Activated CD4-positive, CD25-positive, alpha-beta regulatory T cell treated with anti-CD3 and anti-CD28 coated beads, Interleukin-2, amount 50 U/mL, for 16 hours (primary cell): ENCODE measurements at places on chromosomes 1 and 21.

DNA sequence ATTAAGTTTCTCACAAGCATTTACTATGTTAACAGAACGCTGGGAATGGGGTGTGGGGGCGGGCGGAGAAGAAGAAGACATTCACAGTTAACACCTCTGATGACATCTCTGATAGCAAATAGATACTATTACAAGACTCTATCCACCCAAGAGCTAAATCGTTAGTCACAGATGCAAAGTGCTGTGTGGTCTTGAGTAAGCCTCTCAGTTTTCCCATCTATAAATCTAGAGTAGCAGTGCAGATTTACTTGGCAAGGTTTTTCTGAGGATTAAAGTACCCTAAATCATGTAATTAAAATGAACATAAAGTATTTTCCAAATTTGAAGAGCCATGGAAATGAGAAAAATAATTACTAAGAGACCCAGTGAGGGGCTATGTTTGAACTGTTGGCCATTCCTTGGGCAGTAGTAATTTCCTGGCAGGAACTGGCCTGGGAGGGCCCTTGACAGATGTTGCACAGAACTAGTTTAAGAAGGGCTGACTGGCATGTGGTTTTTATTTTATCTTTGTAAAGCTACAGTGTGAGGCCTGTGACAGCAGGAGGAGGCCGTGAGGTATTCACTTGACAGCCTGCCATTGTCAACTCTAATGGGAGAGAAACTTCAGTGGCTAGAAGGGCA, 58.7 kb upstream of the APOBEC4 start:
- no peak for DNase-seq

- no peak for DNase-seq
Observed at GRCh38 chr1:245677461-245678240, 522.9 kb downstream of the KIF26B start.

DNA sequence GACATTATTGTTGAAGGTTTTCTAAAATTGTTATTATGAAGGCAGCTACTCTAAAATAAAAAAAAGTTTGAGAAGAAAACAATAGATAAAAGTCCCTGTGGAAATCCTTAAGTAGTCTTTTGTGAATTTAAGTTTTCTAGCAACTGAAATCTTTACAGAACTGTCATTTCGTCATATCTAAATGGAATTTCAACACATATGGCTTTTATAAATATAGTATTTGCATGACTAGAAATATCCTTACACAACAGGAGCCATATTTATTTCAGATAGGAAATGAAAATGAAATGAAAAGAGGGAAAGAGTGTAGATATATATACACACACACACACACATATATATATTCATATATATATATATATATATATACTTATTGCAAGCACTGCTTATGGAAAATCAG, 204.7 kb upstream of the RGS18 start:
- no peak for DNase-seq

GRCh38 chr1:2809656-2810055, 8.2 kb upstream of the TTC34 start:
- DNase-seq = no peak

DNA sequence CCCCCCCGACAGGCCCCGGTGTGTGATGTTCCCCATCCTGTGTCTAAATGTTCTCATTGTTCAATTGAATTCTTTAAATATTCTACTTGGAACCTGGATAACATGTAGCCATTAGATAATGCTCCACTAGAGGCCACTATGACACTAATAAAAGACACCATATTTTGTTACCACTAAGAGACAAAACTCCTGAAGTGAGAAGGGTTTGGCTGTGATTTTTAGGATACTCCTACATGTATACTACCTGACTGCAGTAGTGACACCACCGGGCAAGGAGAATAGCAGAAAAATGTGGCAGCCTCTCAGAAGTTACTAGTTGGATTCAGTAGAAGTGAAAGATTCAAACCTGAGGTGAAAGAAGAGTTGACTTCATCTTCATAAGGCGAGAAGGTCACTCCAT, 36.0 kb downstream of the F5 start:
- DNase-seq = no peak

DNA sequence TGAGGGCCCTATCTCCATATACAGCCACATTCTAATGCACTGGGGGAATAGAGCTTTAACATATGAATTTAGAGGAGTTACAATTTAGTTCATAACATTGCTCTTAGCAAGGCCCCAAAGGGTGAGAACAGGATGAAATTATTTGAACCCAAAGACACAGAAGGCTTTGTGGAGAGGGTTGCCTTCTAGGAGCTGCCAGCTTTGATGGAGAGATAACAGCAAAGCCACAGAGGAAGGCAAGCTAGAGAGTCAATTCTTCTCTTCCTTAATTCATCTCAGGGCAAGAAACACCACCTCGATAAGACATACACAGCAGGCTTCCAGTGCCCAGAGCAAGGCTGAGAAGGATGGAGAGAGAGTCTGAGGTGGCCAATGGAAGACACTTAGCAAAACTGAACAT, 94.8 kb upstream of the TMPRSS15 start:
- DNase-seq = no peak

DNA sequence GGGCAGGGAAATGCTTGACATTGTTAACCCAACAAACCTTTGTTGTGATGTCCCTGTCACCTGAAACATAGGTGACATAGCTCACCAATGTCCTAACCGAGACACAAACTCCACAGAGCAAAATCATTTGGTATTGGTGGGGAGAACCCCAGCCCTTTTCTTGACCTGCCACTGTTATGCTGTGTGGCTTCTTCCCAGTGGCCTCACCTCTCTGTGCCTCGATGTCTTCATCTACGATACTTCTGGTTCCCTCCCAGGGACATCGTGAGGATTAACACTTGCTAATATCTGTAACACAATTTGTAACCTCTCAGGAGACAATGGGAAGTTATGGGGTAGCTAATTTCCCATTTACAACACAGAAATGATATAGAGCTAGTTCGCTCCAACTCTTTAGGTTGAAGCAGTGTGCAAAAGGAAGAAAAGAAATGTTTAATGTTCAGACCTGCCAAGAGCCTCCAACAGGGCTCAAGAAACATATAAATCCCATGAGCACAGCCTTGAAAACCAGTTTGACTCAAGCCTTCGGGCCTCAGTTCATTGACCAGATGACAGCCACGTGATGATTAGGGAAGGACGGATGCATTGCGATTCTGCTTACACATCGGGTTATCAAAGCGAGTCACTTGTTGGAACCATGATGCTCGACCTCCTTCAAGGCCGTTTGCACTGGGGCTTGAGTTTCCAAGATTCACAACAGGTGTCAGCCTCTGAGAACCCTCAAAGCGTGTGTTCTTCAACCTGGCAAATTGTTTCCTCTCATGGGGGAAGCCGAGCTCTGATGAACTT, 37.8 kb upstream of the TMEM51 start:
- DNase-seq = no peak

DNA sequence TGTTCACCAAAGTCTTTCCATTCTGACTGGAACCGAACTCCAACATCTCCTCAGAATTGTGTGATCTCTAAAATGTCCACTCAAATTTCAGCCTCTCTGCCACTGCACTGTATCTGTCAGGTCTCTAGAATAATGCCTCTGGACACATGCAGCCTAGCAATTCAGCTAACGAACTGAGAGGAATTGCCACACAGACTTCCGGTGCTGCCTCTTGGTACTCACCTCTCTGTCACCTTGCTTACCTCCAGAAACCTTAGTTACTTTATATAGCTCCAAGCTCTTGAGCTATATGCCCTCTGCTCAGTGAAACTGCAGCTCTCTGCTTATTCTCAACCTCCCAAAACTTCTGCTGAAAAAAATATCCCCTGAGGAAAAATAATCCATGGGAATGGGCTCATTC, 2.7 kb upstream of the CHRM3 start:
- DNase-seq = no peak

DNA sequence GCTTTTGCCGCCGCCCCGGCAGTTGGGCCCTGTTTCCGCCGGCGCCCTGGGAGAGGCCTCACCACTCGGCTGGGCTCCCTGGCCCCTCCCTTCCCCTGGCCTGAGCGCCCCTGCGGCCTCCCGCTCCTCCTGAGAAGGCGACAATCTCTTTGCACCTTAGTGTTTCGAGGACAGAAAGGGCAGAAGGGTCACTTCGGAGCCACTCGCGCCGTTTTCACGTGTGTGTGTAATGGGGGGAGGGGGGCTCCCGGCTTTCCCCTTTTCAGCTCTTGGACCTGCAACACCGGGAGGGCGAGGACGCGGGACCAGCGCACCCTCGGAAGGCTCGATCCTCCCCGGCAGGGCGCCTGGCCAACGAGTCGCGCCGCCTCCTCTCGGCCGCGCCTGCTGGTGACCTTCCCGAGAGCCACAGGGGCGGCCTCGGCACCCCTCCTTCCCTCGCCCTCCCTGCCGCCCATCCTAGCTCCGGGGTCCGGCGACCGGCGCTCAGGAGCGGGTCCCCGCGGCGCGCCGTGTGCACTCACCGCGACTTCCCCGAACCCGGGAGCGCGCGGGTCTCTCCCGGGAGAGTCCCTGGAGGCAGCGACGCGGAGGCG, 432 bp upstream of the SIM2 start:
- no peak for DNase-seq

GRCh38 chr1:241551759-241552638, 19.8 kb downstream of the KMO start:
- DNase-seq = peak; percentile 2

- DNase-seq = no peak
Observed at GRCh38 chr1:111157431-111157830, 17.4 kb downstream of the CEPT1 start.

- no peak for DNase-seq
Observed at GRCh38 chr1:24639881-24640280, 3.2 kb upstream of the SRRM1 start.

- no peak for DNase-seq
Observed at GRCh38 chr1:220878191-220879075, 810 bp upstream of the HLX start.

DNA sequence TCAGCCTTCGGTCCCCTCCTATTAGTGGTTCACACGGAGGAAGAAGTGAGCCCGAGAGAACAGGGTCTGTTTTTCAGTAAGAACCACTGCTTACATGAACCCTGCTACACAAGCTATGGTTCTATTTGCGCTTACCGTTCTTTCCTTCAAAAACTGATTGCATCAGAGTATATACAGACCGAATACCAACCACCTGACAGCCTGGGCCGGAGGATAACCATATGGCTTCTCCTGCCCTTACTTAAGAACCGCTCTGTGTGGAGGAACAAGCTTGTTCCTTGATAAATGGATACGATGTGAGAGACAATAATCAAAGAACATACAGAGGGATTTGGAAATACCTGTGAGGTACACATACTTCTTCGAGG, 1.1 kb upstream of the KCNT2 start:
- DNase-seq = no peak
